ENCODE measurements at places on chromosomes 3 and 15.
A peak's percentile ranks its signal among the peaks of the same experiment; 100 is the strongest.

DNA sequence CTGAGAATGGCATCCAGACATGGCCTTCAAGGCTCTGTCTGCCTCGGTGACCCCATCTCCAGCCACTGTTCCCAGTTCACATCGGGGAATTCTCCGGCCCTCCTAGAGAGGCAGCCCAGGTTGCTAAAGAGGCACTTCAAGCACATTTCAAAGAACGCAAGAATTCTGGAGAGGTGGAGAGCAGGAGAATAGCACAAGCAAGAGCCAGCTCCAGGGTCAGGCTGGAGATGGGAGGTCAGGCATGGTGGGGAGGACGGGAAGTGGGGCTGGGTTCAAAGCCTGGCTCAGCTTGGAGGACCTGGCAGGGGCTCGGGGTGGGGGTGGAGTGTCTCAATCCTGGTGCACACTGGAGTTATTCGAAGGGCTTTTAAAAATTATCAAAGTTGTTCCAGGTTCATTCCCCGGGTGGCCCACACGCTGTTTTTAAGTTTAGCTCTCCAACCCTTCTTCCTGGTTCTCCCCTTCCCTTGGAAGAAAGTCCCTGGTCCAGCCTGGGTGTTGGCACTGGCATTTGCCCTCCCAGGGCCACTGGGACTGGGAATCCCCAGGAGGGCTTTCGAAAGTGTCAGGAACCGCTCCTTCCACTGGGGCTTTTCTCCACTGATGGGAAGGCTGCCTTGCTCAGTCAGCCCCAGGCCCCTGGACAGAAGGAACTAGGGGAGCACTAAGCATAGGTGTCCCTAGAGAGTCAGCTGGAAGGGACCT, 35.8 kb downstream of the ZNF710 start:
- no peak for DNase-seq

- DNase-seq, result peak; percentile 58
Observed at GRCh38 chr3:101902041-101902440, 52.7 kb downstream of the NFKBIZ start.

- DNase-seq, result no peak
Observed at GRCh38 chr3:97228966-97229365, 414.6 kb downstream of the EPHA6 start.

DNA sequence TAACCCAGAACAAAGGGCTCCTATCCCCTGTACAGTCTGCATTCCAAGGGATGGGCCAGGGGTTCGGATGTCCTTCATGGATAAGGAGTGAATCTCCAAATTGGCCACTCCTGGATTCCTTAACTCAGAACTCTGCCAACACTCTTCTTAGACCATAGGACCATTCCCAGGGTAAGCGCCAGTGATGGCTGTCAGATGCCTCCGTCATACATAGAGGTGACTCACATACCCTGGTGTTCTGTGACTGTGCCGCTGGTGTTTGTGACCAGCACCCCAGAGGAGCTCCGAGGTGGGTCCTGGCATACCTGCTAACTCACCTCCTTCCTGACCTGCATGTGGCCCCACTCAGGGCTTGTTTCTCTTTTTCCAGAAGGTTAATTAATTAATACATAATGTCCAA, 134.7 kb downstream of the KLF13 start:
- DNase-seq, result no peak

DNA sequence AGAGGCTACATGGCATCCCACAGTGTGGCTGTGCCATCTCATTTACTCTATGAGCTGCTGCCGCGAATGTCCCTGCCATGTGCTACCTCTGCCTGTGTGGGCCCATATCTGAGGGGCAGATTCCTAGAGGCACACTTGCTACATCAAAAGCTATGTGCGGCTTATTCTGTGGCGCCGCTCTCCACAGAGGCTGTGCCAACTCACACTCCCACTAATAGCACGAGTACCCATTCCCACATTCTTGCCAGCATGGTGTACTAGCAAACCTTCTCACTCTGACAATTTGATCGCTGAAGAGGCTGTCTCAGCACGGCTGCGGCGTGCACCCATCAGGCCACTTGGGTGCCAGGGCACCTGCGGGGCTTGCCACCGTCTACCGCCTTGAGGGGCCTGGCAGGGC, 31.2 kb upstream of the MUSTN1 start:
- DNase-seq, result no peak

DNA sequence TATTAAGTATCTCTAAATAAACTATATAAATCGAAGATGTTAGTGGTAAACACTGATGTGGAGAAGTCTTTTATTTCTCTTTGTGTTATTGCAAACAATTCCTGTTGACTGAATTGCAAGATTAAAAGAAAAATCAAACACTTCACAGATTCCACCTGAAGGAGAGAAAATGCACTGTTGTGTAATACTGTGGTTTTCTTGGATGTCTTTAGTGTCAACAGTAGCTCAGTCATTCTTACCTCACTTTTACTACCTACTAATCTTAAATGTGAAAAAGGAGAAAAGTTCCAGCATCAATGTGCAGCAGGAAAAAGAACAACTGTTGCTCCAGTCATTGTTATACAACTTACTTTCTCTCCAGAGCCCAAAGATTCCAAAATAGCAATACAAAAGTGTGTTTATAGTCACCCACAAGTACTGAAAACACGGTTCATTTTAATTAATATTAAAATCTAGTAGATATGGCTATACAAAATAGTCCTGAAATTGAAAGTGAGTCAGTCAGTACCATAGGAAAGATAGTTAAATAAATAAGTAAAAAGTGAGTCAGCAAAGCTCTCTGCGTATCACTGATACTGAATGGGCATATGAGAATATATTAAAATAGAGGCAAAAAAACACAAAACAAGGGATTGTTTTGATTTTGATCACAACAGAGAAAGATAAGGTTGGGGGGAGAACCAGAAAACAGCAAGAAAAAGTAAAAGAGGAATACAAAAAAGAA, 90.5 kb upstream of the CSPG5 start:
- no peak for DNase-seq

DNA sequence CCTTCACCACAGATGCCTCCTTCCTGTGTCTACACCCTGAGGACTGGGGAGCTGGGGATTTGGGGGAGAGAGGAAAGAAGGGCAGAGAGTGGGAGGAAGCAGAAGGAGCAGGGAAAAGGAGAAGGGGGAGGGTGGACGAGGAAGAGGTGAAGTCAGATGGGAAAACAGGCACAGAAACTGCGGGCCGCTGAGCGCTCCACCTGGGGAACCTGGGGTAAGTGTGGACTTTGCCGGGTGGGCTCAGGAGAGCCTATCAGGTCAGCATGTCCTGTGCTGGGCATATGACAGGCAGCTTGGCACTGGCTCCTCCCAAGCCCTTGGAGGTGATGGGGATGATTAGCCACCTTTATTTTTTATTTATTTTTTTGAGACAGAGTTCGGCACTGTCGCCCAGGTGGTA, 62.6 kb downstream of the CORO2B start:
- no peak for DNase-seq

DNA sequence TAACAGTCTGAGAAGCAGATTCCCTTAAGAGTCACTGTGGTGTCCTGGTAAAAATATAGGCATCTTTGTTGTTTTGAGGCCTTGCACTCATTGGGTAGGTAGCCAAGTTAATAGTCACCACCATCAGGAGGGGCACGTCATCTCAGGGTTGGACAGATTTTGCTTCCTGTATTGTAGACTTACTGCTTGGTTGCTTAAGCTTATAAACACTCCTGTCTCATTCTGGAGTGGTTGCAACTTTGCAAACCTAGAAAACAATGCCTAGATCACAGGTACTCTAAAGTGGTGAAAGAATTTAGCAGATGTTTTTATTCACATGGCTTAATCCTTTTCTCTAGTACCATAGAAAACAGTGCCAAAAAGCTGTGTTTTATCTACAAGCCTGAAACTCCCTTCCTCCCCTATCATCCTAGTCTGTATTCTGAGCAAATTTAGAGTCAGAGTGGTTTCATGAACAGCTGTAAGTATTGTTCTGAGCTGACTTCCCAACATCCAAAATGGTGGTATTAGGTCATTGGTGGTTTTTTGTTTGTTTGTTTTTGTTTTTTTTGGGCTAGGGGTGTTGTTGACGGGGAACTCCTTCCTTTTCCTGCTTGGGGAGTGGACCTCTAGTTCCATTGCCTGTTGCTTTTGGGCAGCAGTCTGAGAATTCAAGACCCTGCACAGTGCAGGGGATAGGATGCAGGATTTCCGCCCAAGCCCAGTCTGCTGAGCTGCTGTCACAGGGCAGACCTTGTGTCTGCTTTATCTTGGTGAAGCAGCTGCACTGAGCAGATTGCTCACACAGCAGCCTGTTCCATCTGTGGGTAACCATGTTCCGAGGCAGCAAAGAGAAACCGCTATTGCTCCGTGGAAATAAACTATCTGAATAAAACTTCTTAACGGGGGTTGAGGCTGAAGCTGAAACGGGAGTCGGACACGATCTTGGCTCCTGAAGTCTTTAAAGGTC, 202.0 kb downstream of the AKAP13 start:
- DNase-seq, result no peak

GRCh38 chr15:68775671-68776476, 44.8 kb downstream of the ANP32A start:
- DNase-seq, result no peak

DNA sequence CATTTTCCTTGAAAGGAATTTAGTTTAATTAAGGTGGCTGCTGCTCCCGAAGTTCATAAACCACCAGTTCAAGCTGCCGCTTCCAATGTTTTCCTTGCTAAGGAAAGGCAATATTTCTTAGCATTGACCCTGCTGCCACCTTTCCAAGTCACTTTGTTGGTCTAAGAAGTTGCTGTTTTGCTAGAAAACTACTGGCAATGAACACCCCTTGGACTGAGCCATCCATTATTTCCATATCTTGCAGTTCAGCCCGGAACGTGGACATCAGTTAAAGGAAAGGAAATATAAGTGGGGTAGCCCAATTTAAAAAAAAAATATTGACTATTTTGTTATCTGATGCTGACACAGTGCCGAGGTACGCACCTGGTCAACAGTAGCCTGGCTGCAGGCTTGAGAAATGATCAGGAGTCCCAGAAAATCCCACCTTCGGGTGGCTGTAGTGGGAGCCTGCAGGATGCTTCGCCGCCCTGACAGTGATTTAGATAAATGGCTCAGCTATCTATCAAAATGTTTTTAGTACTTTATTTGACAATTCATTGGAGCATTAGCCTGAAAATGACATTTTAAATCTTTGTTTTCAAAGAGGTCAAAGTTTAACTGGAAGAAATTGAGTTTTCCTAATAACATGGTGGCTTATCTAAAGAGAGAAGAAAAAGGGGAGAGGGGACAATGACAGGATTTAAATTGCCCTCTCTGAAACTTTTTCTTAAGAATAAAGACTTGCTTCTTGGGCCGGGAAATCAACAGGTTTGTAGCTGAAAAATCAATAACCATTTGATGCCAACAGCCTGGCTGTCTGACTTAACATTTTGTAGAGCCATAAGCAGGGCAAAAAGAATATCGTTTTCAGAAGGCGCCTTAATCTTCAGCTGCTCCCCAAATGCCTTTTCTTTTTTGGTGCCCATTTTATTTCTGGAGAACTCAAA, 1.6 kb downstream of the RARB start:
- DNase-seq, result no peak

DNA sequence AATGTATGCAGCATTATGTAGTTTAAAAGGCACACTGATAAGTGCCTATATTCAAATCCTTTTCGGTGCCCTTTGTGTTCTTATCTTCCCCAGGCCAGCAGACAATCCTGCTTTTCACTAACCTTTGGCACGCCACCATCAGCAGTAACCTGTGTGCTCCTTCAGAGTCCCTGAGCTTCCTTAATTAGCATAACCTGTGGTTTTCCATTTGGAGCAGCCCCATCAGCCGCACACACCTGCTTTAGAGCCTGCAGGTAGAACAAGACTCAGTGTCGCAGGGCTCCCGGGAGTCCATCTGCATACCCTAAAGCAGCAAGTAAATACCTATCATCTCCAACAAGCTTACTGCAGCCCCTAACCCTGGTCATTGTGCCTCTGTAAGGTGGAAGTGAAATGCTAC, 755.1 kb downstream of the ROBO2 start:
- no peak for DNase-seq

- DNase-seq, result no peak
Observed at GRCh38 chr15:95196176-95196915, 965.0 kb downstream of the MCTP2 start.

GRCh38 chr3:59535791-59536221, 486.0 kb upstream of the CFAP20DC start:
- no peak for DNase-seq

- DNase-seq, result no peak
Observed at GRCh38 chr15:74453925-74454763, 6.8 kb downstream of the UBL7 start.

DNA sequence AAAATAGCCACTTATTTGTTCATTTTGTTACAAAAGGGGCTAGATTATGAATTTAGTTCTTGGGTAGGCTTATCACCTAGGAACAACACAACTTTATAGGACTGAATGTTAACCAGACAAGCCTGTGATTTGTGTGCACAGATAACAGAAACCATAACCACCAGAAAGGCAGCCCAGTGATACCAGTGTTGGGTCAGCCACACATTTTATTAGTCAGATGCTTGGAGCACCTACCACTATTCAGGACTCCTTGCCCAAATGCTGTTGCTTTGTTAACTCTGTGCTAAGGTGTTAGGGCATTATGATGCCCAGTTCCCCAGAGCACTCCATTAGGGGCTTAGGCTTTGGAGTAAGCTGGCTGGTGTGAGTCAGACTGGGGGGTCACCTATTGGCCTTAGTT, 22.5 kb downstream of the PLCL2 start:
- no peak for DNase-seq

DNA sequence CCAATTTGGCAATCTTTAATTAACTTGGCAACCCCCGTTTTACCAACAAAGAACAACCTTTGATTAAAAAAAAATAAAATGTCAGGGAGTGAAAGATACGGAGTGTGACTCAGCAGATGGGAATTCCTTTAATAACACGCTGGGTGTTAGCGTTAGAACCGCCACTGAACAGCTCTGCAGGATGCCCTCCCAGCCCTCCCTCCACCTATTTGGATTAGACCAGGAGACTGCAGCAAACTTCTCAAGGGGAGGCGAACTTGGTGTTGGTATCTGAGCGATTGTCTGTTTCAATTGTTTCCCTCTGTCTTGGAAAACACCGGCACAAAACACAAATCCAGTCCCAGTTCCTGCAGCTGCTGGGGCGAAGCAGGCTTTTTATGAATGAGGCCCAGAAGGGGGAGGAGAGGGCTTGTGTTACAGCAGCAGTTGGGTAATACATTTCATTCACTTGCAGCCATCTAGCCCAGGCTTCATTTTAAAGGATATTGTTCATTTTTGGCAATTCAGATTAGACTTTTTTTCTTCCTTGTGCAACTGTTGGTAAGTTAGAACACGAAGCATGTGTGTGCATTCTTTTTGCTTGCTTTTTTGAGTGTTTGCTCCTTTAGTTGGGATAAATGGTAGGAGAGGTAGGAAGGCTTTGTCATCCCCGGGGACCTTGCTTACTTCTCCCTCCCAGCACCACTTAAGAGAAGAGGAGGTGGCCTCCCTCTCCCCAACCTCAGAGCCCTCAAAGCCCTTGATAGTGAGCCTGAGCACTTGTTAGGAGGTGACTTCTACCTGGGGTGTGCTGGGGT, 152.3 kb downstream of the IGF1R start:
- DNase-seq, result peak; percentile 84

All from RWPE1 (cell line).